ENCODE measurements at places on chromosomes 2 and 18.

DNA sequence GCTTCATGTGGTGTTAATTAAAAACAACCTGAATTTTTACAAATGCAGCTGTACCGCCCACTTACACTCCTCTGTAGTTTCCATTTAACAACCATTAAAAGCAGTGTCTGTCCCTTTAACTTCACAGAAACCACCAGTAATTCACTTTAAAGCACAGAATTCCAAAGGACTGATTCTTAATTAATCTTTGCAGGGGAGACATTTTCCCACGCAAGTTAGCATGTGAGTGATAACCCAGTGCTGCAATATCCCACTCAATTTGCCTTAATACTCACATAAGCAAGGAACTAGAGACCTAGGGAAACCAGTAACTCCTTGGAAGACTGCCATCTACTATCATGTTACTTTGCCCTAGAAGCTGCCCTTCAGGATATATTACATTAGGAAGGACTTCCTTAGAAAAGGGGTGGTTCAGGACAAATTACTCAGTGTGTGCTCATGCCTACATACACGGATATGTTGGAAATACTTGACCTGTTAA, 102.3 kb downstream of the OSR1 start:
- DNase-seq = no peak

GRCh38 chr2:138564586-138565229, 63.1 kb downstream of the SPOPL start:
- no peak for DNase-seq

DNA sequence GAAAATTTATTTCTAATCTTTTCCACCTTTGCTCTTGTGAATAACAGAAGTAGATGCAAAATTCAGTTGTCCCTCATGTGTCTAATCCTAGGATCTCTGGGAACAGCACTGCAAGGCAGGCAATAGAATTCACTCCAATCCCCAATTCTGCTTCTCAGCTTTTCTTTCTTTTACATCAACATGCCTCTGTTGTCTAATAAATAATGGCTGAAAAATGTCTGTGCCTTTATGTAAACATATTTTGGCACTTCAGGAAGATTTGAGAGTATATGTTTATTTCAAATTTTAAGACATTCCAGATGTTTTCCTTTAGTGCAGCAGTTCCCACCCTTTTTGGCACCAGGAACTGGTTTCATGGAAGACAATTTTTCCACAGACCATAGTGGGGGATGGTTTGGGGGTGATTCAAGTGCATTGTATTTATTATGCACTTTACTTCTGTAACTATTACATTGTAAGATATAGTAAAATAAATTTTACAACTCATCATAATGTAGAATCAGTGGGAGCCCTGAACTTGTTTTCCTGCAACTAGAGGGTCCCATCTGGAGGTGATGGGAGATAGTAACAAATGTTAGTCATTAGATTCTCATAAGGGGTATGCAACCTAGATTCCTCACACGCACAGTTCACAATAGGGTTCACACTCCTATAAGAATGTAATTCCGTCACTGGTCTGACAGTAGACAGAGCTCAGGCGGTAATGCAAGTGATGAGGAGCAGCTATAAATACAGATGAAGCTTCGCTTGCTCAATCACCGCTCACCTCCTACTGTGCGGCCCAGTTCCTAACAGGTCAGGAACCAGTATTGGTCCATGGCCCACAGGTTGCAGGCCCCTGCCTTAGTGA, 590.3 kb upstream of the CNTNAP5 start:
- no peak for DNase-seq

DNA sequence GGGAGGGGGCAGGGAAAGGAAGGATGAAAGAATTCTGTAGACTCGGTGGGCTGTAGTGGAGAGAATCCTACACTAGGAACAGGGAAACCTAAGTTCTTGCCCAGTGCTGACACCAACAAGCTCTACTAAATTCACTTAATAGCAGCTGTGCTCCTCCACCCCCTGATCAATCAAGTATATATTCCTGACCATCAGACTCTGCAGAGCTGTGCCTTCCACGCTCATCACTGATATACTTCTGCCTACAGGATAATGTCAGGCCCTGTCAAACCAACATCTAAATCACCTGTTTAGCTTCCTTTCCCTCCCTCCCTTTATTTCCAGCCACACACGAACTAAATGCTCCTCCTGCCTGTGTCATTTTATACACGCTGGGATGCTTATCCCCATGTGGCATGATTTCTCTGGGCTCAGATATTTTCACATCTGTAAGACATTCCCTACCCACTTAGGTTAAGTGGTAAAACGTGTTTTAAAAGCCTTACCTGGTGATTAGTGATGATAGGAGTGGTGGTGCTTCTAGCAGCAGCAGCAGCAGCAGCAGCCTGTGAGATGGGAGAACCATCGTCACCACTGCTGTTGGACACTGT, 301.9 kb downstream of the LRRTM1 start:
- DNase-seq = no peak

GRCh38 chr2:240577281-240578109, 9.0 kb upstream of the CAPN10 start:
- DNase-seq = no peak

- no peak for DNase-seq
These were observed 95.9 kb downstream of the NEB start for GRCh38 chr2:151638191-151638933.

DNA sequence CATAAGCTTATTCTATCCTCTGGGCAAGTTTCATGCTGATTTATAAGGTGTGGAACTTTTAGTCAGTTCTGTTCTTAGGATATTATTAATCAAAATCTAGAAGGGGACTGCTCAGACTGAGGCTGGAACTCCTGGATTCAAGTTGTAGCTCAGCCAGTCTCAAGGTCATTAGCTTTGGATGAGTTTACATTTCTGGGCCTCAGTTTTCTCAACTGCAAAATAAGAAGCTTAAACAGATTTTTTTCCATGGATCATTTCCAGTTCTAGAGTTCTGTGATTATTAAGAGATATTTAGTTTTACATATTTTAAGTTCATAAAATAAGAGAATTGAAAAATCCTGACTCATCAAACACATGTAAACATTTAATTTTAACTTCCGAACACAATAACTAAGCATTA, 442.5 kb upstream of the PKDCC start:
- DNase-seq = no peak
